Activated T-helper 2 cell treated with anti-CD3 and anti-CD28 coated beads, Interferon-gamma antibody, Interleukin-2, Interleukin-4, amounts not matched to agents 10 μg/mL and 5 μg/mL and 100 μg/mL, durations not matched to agents 14 hours and 24 hours and 36 hours (primary cell): ENCODE measurements at places on chromosomes 5 and 9. TPM values are rescaled to one million over a fixed set of nuclear protein-coding genes. Genes with fewer than 3 reads are reported as not detected.

DNA sequence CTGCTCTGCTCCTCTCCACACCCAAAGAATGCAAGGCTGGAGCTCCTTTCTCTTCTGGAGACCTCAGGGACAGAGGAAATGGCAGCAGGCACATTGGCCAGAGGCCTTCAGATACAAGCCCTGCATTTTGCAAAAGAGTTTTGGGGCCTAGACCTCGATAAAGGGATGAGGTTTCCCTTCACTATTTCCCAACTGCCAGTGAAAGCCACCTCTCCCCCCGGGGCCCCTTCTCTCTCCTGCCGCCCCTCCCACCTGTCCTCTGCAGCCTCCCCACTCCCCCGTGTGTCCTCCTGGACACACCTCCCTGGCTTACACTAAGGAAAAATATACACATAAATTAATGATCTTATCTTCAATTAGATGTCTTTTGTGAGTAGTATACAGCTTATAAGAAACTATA, 21.3 kb upstream of the LMNB1 start:
- H3K27ac ChIP-seq, result peak overlapping the region; percentile 22
- H3K36me3 ChIP-seq, result peaks cover 3% of the 10 kb centered on the region
- no peak for DNase-seq
- H3K4me1 ChIP-seq, result peaks cover 33% of the 10 kb centered on the region

- H3K4me3 ChIP-seq, result peak overlapping the region; percentile 75
- H3K27ac ChIP-seq, result peak overlapping the region; percentile 14
- peaks cover 22% of the 10 kb centered on the region for H3K4me1 ChIP-seq
- H3K27me3 ChIP-seq, result peaks cover 21% of the 10 kb centered on the region
- DNase-seq, result no peak
Observed at GRCh38 chr9:123266655-123267399, 1.6 kb downstream of the STRBP start.

DNA sequence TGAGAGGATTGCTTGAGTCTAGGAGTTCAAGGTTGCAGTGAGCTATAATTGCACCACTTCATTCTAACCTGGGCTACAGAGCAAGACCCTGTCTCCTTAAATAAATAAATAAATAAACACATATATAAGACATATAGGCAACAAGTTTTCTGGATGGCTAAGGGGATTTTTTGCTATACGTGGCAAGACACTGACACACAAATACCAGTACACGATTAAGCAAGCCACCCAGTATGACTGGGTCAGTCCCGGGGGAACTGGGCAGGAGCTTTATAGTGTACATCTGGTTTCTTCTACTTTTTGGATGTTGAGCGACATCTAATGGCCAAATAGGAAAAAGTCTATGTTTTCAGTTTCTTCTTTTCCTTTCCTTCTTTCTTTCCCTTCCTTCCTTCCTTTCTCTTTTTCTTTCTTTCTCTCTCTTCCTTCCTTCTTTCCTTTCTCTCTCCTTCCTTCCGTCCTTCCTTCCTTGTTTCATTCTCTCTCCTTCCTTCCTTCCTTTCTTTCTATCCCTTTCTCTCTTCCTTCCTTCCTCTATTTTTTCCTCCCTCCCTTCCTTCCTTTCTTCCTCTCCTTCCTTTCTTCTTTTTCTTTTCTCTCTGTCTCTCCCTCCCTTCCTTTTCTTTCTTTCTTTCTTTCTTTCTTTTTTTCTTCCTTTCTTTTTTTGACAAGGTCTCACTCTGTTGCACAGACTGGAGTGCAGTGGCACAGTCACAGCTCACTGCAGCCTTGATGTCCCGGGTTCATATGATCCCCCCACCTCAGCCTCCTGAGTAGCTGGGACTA, 47.0 kb upstream of the PLIN2 start:
- DNase-seq, result peak; percentile 21
- H3K27ac ChIP-seq, result peak overlapping the region; percentile 46
- H3K4me1 ChIP-seq, result peaks cover 29% of the 10 kb centered on the region
- H3K36me3 ChIP-seq, result no peaks in the 10 kb centered on the region

DNA sequence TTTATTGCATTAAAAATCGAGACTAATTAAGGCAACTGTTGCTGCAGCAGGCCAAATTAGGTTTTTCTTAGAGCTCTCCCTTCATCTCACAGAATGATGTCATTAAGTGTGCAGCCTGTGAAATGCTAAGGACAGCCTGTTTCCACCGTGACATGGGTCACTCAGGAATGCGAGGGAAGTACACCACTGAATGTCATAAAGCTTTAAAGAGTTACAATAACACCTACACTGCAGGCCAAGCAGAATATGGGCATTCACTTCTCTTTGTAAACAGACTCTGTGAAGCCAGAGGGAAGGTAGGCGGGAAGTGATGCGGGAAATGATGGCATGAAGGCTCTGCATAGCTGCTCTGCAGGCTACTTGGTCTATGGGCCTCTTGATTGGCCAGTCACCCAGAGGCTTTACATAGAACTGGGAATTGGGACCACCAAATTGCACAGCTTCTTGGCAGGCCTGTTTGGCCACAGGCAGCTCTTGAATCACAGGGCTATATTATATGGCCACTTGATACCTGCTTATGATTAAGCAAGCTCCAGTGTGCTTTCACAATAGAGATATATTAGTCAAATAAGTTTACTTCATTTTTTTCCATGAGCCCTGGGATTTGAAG, 28.4 kb upstream of the AOPEP start:
- no peak overlapping the region for H3K27ac ChIP-seq
- H3K4me3 ChIP-seq, result no peak overlapping the region
- H3K27me3 ChIP-seq, result peaks cover 18% of the 10 kb centered on the region
- DNase-seq, result no peak
- no peaks in the 10 kb centered on the region for H3K4me1 ChIP-seq
- no peaks in the 10 kb centered on the region for H3K36me3 ChIP-seq

- no peak overlapping the region for H3K4me3 ChIP-seq
- no peaks in the 10 kb centered on the region for H3K36me3 ChIP-seq
- H3K27ac ChIP-seq, result no peak overlapping the region
- H3K4me1 ChIP-seq, result peaks cover 2% of the 10 kb centered on the region
Observed at GRCh38 chr5:73454379-73455036, 5.9 kb upstream of the FOXD1 start.

GRCh38 chr5:91641730-91642350, 258.7 kb upstream of the ARRDC3 start:
- no peaks in the 10 kb centered on the region for H3K27me3 ChIP-seq
- no peaks in the 10 kb centered on the region for H3K4me1 ChIP-seq
- DNase-seq, result no peak
- no peak overlapping the region for H3K4me3 ChIP-seq
- H3K27ac ChIP-seq, result no peak overlapping the region

The STKLD1 gene
- 0.87 and 1.0 TPM in 2 replicates for total RNA-seq

The TCF7 gene
- 8.4 and 10.0 TPM in 2 replicates for total RNA-seq

The SHLD3 gene
- total RNA-seq, result 4.2 and 5.0 TPM in 2 replicates

The SPINK1 gene
- total RNA-seq, result not detected in 2 replicates

The PCDHB9 gene
- total RNA-seq, result not detected in 2 replicates

The IL9 gene
- total RNA-seq, result 94.0 and 104 TPM in 2 replicates

The OTULINL gene
- 17.0 and 20.9 TPM in 2 replicates for total RNA-seq

The TMEM215 gene
- total RNA-seq, result not detected in 2 replicates
